ENCODE measurements at places on chromosomes 4 and X.

DNA sequence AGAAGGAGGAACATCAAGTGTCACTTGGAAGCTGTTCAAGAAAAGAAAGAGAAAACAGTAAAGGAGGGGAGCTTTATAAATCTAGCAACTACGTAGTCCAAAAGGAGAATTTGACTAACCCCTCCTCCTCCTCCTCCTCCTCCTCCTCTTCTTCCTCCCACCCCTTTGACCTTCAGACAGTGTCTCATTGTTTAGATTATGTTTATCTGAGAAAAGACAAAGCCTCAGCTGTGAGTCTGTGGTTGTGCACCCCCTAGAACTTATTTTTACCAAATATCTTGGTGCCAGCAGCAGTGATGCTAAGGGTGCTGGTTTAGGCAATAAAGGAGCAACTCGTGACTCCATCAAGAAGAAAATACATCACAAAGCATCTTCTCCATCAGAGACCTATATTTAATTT is 68.9 kb upstream of the BMP2K start:
- no peak for DNase-seq

GRCh38 chr4:152398060-152398459 is 137.8 kb downstream of the FBXW7 start:
- DNase-seq = no peak

DNA sequence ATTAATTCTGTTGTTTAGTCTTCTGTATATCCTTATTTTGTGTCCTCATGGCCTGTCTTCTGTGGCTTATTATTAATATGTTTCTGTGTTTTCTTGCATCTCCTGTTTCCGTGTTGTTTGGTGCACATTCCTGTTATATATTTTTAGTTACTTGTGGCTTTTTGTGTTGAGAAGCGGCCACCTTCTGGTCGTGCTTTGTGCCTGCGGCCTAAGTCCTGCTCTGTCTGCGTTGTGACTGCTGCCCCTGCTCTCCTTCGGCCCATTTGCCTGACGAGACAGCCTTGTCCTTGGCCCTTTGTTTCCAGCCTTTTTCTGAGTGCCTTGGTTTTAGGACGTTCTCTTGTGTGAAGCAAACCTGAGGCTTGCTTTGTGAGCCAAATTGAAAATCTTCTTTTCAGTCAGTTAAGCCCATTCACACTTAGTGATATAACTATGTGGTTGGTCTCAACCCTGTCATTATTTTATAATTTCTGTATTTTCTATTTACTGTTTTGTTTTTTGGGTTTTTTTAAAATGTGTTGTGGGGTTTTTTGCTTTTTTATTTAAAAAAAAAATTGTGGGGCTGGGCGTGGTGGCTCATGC is 43.8 kb downstream of the TNIP2 start:
- no peak for DNase-seq

GRCh38 chrX:1249101-1249887 is 19.3 kb upstream of the CSF2RA start:
- DNase-seq = no peak

- no peak for DNase-seq
These were observed 271.5 kb downstream of the LDB2 start for GRCh38 chr4:16626945-16627344.

DNA sequence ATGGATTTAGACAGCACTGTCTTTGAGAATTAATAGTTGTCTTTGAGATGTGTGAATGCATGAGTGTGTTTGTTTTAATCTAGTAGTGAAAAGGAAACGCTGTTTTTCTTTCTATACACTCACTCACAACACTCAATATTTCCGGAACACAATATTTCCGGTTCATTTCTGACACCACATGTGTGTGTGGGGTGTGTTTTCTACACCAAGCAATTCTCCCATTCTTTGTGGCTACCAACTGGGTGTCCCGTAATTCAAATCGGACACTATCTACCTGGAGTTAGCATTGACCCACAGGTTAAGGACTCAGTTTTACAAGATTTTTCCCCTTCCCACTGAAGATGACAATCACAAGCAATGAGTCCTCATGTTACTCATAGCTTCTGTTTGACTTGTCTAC is 113.9 kb downstream of the SNCA start:
- DNase-seq = no peak

DNA sequence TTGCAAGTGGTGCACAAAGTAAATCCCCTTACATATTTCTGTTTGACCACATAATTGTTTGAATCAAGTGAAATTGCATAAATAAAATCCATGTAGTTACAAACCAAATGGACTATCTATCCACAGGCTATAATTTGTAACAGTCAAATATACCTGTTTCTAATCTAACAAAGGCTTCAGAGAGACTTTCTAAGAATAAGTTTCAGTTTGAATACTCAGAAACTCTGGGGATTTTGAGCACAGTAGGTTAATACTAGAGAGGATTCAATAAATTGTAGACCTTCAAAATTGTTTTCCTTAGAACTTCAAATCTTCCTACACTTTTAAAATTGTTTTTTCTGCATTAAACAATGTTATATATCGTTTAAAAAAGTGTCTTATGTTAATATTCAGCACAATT is 1250.1 kb downstream of the NLGN4X start:
- DNase-seq = no peak

DNA sequence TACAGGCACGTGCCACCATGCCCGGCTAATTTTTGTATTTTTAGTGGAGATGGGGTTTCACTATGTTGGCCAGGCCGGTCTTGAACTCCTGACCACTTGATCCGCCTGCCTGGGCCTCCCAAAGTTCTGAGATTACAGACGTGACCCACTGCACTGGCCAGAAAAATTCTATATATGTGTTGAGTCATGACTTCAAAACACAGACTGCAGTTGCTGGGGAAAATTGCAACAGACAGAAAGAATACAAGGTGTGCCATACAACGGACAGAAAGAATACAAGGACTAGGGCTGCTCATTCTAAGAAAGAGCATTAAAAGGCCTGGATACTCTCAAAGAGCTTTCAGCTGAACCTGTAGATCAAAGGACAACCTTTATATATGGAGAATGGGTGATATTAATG is 109.6 kb upstream of the ACSL4 start:
- DNase-seq = no peak

DNA sequence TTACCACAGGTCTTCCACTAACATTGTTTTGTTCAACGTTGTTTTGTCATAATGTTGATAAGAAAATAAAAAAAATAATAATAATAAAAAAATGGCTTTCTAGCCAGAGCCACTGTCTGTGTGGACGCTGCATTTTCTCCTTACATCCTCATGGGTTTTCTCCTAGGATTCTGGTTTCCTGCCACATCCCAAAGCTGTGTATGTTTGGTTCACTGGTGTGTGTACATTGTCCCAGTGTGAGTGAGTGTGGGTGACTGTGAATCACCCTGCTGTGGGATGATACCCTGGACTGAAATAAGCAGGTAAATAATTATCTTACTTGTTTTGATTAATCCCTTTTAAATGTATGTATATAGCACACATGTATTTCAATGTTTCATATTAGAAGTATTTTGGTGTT is 2154.4 kb upstream of the AGA start:
- DNase-seq = no peak

GRCh38 chr4:948101-948935 is 16.1 kb downstream of the TMEM175 start:
- DNase-seq = no peak

DNA sequence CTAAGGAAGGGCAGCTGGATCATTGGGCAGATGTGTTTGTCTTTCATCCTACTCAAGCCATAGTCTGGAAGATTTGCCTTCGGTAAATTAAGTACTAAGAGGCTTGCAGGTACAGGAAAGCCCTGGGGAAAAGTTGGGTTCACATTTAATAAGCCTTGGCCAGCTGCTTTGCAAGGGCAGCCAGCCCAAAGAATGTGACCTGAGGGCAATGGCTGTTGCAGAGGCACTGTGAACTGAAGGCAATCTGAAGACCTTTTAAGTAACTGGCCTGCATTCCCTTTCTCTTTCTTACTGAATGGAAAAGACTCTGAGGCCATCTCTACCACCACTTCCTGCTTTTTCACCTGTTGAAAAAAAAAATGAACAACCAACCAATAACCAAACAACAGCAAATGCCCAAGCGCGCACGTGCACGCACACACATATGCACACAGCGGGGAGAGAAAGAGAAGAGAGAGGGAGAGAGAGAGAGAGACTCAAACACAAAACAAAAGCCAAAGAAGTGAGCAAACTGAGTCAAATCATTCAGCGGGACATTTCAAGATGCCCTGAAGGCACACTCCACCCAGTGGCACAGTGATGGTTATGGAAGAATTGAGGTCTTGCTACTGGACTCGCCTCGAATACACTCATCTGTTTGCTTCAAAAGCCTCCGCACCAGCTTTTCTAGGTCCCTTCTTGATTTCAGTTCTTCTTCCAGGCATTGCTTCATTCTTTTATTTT is 19.6 kb downstream of the CD40LG start:
- no peak for DNase-seq

DNA sequence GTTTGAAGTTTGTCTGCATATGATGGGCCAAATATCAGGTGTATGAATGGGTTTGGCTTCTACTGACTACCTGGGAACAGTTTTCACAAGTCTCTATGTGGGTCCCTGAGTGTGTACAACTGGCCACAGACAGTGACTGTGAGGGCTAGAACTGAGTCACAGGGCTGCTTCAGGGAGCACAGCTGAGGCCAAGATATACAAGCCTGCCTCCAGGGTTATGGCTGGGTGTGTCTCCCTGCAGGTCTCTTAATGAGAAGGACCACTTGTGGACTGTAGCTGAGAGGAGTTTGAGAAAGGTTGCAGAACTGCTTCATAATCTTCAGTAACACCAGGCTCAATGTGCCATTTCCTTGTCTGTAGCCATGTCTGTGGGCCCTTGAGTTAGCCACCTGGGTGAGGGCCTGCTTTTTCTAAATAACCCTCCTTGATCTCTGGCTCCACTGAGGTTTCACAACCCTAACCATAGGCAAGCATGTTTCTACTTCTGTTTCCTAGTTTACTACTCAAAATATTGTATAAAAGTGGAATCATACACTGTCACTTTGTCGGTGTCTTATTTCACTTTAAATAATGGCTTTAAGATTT is 81.3 kb downstream of the ZNF732 start:
- no peak for DNase-seq

- no peak for DNase-seq
These were observed 38.3 kb downstream of the PF4 start for GRCh38 chr4:73943555-73943954.

GRCh38 chr4:65193985-65194384 is 476.3 kb downstream of the EPHA5 start:
- DNase-seq = no peak

- DNase-seq = no peak
These were observed 95.1 kb upstream of the LIMCH1 start for GRCh38 chr4:41442810-41443209.

DNA sequence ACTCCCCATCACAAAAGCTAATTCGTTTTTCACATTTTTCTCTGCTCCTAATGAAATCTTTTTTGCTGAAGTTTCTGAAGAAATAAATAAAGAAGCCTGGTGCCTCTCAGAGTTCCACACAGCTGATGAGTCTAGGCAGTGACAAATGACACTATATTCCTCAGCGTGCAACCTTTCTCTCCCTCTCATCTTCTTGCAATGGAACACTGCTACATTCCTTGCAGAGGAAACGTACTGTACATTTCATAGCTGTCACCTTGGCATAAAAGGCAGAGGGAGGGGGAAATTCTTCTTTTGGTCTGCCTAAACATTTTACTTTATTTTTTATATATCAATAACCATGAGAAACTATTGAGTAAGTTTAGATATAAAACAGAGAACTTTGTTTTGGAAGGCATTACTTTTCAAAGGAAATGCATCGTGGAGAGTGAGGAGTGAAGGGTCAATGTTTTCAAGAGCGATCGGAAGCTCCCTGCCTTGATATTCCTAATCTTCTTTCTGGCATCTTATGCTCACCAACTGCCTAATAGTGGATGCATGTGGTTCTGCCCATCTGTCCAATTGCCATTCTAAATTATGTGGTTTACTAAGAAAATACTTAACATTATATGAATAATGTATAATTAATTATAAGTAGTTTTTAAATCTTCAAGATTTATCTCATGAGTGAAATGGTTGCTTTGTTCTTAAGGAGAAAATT is 29.4 kb downstream of the SNCA start:
- no peak for DNase-seq

- no peak for DNase-seq
These were observed 44.9 kb downstream of the GPM6A start for GRCh38 chr4:175767150-175767549.

DNA sequence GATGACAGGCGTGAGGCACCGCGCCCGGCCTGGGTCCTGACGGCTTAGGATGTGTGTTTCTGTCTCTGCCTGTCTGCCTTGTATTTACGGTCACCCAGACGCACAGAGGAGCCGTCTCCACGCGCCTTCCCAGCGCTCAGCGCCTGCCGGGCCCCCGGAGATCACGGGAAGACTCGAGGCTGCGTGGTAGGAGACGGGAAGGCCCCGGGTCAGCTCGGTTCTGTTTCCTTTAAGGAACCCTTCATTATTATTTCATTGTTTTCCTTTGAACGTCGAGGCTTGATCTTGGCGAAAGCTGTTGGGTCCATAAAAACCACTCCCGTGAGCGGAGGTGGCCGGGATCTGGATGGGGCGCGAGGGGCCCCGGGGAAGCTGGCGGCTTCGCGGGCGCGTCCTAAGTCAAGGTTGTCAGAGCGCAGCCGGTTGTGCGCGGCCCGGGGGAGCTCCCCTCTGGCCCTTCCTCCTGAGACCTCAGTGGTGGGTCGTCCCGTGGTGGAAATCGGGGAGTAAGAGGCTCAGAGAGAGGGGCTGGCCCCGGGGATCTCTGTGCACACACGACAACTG is 1.3 kb downstream of the SHOX start:
- no peak for DNase-seq

DNA sequence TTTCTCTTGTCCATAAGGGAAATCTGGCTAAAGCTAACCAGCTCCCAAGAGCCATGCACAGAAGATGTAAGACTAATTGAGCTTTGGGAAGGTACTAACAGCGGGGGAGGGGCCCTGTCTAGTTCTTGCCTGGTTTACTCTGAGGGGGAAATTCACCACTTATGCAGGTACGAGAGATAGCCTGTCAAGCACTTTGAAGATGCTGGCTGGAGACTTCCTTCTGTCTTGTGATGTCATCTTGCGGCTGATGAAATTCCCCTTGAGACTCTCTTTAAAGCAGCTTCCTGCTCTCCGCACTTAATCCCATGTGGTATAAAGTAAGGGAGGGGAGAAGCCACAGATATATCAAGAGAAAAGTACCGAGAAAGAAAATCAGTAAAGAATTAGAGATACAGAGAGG is 345.3 kb downstream of the MAPK10 start:
- no peak for DNase-seq

- DNase-seq = no peak
These were observed 34.1 kb downstream of the HTRA3 start for GRCh38 chr4:8303485-8304281.

GRCh38 chr4:21948347-21949072 is at the start of gene KCNIP4:
Gene KCNIP4, minus strand, starts transcription at chr4:21948772.
- DNase-seq = peak; percentile 38

DNA sequence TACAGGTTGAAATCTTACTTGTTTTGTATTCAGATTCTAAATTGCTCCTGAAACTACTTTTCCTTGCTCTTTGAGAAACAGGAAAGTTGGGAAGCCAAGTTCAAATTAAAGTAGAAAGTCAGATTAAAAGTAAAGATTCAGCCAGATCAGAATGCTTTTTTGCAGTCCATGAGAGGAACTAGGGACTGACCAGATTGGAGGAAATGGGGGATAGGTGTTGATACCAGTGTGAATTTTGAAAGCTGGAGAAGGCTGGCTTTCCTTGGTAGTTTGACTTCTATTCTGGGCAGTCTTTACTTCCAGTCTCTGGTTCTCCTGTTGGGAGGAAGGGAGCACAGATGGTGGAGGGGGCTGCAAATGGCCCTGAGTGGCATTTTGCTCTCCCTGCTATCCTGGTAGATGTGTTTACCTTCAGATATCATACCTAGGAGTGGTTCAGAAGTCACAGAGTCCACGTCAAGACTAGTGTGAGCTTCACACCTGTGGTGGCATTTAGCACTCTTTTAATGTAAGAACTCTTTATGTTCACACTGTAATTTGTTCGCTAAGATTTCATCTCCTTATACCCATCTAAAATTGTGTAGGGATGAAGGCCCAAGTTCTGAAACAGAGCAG is 68.8 kb downstream of the FNIP2 start:
- no peak for DNase-seq
